ENCODE measurements at places on chromosomes 7 and 10.

GRCh38 chr10:64505501-64505900 is 984.3 kb downstream of the REEP3 start:
- DNase-seq, result no peak

GRCh38 chr10:113995201-113995600 is 48.5 kb upstream of the ADRB1 start:
- no peak for DNase-seq

DNA sequence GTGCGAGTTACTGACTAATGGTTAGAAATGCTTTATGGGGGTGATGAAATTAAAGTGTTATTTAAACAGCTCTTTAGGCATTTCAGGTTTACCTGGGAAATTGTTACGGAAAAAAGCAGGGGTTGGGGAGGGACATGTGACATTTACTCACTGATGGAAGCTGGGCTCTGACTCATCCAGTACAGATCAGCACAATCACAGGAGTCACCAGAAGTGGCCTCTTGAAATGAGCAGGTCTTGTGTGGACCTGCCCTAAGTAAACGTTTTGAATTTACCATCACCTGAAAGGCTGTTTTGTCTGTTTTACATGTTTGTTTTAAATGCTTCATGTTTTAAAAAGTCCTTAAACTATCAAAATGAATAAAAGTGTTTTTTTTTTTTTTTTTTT is 2.3 kb downstream of the GLRX3 start:
- no peak for DNase-seq

DNA sequence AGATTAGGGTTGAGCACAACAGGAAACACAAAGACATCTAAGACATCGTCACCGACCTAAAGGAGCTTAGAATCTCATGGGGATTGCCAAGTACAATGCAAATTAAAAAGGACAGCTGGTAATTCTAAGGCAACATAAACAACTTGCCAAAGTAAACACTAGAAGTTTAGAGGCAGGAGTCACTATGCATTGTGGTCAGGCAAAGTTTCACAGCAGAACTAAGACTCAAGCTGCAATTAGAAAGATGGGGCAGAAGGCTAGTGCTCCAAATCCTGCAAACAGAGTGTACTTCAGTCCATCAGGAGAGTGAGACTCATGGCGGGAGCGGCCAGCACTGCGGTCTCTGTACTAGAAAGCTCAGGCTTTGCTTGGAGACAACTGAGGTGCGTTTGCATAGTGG is 52.7 kb downstream of the HIPK2 start:
- no peak for DNase-seq

DNA sequence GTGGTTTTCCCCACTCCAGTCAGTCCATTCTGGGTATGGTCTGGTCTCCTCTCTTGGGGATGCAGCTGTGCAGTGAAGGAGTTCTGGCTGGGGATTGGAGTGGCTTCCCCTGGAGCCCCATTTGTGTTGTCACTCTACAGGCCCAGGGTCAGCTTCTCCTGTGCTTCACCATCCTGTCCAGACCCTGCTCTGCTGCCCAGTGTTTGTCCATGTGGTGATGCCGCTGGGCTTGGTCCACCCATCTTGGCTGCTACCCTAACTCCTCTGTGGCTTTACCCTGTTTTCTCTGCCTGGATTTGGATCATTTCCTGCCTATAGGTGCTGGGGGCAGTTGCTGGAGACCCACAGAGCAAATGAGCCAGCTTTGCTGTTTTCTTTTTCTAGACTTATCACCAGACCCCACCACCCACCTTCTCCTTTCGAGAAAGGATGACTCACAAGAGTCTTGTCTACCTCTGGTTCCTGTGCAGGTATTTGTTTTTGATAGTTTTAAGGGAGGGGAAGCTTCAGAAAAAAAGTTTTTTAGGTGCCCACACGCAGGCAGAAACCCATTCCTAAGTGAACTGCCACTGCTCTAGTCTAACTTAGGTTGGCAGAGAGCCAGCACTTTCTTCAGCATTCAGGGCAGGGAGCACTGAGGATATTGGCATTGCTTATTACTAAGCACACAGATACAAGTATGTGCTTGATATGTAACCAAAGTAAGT is 8.5 kb downstream of the ZDHHC16 start:
- no peak for DNase-seq

DNA sequence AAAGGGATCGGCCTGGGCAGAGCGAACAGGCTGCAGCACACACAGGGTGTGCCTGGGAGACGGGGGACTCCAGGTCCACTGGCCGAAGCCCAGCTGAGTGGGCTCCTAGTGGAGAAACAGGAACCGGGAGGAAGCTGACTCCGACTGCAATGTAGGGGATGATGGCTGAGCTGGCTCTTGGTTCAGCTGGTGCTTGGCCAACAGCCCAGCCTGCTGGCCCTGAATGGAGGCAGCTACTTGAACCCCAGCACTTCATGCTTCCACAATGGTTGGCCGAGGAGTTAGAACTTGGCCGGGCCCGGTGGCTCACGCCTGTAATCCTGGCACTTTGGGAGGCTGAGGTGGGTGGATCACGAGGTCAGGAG is 27.0 kb upstream of the FRAT2 start:
- DNase-seq, result no peak

DNA sequence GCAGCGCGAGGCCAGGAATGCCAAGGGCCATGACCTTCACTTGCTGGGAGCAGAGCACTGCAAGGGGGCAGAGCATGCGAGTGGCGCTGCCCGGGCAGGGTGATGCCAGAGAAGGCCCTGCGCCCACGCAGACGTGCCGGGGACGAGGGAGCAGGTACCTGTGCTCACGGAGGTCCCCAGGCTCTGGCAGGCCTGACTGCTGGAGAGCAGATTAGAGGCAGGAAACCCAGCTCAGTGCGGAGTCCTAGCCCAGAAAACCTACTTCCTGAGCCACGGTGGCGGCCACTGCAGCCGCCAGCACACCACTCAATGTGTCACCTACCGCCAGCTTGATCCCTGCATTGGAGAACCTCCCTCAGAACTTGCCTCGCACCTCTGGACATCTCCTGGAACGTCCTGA is 148.4 kb downstream of the MAD1L1 start:
- no peak for DNase-seq

DNA sequence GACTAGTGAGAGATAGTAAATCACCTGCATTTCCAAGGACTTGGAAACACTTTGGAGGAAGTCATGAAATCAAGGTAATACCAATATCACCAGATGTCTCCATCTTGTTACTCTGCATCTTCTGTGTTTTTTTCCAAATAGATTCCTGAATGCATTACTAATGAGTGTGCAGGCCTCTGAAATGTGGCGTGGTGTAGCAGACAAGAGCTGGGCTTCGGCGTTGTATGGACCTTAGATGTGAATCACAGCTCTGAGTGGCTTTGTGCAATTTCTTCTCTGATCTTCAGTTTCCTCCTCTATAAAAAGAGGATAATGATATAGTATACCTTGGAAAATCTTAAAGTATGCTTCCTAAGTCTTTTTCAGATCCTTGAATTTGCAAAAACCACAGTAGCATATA is 9.6 kb upstream of the MYPN start:
- no peak for DNase-seq

- DNase-seq, result no peak
Measured at GRCh38 chr7:106865130-106866041, at the start of gene PIK3CG. TSS of gene PIK3CG (plus strand) at chr7:106865282. CDS start at chr7:106867562, 2,280 bp downstream.

All from SK-N-MC (cell line).